ENCODE measurements at places on chromosomes 13 and 19. TPM values are rescaled to one million over a fixed set of nuclear protein-coding genes. Genes with fewer than 3 reads are reported as not detected.
A peak's percentile ranks its signal among the peaks of the same experiment; 100 is the strongest.

DNA sequence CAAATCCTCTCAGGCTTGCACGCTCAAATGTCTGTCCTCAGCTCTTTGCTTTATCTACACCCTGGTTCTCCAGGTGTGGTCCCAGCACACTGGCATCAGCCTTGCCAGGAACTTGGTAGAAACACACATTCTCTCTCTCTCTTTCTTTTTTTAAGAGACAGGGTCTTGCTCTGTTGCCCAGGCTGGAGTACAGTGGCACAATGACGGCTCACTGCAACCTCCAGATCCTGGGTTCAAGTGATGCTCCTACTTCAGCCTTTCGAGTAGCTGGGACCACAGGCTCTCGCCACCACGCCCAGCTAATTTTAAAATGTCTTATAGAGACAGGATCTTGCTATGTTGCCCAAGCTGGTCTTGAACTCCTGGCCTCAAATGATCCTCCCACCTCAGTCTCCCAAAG is 20.8 kb downstream of the ADGRL1 start:
- no peaks in the 10 kb centered on the region for H3K36me3 ChIP-seq
- no peak overlapping the region for H3K4me3 ChIP-seq
- no peak overlapping the region for H3K27ac ChIP-seq
- H3K4me1 ChIP-seq: peaks cover 6% of the 10 kb centered on the region
- DNase-seq: no peak

DNA sequence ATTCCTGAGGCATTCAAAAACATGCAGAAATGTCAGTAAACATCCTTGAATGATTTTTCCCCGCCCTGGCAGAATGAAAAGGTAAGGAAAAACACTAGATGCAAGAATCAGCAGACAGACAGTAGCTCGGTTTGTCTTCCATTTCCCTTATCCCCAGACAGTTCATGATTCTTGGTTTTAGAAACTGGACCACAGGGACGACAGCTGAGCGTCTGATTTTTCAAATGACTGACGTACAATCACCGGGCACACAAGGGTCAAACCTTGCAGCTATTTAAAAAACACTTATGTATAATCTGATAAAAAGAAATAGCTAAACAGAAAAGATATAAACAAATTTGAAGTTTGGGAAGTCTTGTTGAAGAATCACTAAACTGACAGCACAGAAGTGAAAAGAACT is 47.1 kb downstream of the DCLK1 start:
- no peaks in the 10 kb centered on the region for H3K36me3 ChIP-seq
- no peaks in the 10 kb centered on the region for H3K4me1 ChIP-seq
- no peak overlapping the region for H3K27ac ChIP-seq

GRCh38 chr13:46679369-46680120 is 117.4 kb downstream of the ESD start:
- DNase-seq: no peak
- H3K27me3 ChIP-seq: no peaks in the 10 kb centered on the region
- H3K4me3 ChIP-seq: no peak overlapping the region
- H3K36me3 ChIP-seq: peaks cover 3% of the 10 kb centered on the region

GRCh38 chr13:31421756-31422155 is 222.0 kb downstream of the B3GLCT start:
- DNase-seq: no peak
- no peaks in the 10 kb centered on the region for H3K4me1 ChIP-seq
- H3K27ac ChIP-seq: no peak overlapping the region
- no peaks in the 10 kb centered on the region for H3K36me3 ChIP-seq
- H3K4me3 ChIP-seq: no peak overlapping the region

- H3K27ac ChIP-seq: no peak overlapping the region
- H3K4me1 ChIP-seq: no peaks in the 10 kb centered on the region
- H3K27me3 ChIP-seq: peaks cover 2% of the 10 kb centered on the region
- no peak overlapping the region for H3K4me3 ChIP-seq
- no peak for DNase-seq
Measured at GRCh38 chr13:76481738-76482137, 404.5 kb downstream of the KCTD12 start.

DNA sequence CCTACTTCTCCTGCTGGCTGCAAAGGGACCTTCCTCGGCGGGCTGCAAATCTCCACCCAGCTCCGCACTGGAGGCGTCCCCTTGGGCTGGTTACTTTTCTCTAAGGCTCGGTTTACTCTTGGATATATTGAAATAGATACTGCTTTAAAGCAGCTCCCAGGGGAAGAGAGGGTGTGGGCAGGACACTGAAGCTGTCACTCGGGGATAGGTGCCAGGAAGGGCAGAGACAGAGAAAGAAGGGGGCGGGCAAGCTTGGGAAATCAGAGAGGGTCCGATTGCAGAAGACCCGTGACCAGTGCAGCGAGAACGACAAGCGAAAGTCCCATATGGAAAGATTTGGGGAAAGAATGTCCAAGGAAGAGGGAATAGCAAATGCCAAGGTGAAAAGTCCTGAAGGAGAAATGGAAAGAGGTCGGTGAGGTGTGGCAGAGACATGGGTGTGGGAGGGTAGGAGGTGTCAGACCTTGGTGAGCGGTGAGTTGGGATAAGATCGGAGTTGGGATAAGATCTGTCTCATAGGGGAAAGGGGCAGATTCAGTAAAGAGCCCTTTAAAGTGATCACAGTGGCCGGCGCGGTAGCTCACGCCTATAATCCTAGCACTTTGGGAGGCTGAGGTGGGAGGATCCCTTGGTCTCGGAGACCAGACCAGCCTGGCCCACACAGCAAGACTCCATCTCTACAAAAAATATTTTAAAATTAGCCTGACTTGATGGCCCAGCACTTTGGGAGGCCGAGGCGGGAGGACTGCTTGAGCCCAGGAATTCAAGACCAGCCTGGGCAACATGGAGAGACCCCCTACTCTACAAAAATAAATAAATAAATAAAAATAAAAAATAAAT is 618 bp downstream of the THSD8 start:
- no peaks in the 10 kb centered on the region for H3K36me3 ChIP-seq
- no peak overlapping the region for H3K27ac ChIP-seq
- no peaks in the 10 kb centered on the region for H3K27me3 ChIP-seq
- H3K4me3 ChIP-seq: peak overlapping the region; percentile 77
- no peak for DNase-seq

ARMC6 gene
- total RNA-seq: 22.3 TPM

KLK2 gene
- not detected for total RNA-seq

GRCh38 chr13:23822252-23822824 is 66.9 kb downstream of the MIPEP start:
- peaks cover 7% of the 10 kb centered on the region for H3K4me1 ChIP-seq
- no peak for DNase-seq
- no peaks in the 10 kb centered on the region for H3K36me3 ChIP-seq
- H3K4me3 ChIP-seq: no peak overlapping the region
- no peak overlapping the region for H3K27ac ChIP-seq

DNA sequence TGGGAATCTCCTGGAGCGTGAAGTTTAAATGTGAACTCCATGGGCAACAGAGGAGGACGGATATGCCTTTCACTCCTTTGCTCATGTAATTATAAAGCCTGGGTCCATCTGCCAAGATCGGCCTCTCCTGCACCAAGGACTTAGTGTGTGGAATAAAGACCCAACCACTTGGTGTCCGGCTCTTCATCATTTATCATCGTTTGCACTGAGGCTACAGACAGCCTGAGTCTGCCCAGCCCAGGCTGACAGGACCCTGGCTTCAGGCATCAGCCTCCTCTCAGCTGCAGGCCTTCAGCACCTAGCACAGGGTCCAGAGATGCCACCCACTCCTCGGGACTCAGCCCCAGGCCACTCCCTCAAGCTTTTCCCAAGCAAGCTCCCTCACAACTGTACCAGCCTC is 206.8 kb upstream of the IPO5 start:
- no peak for DNase-seq
- H3K36me3 ChIP-seq: no peaks in the 10 kb centered on the region
- no peak overlapping the region for H3K4me3 ChIP-seq
- no peaks in the 10 kb centered on the region for H3K4me1 ChIP-seq
- no peaks in the 10 kb centered on the region for H3K27me3 ChIP-seq

DNA sequence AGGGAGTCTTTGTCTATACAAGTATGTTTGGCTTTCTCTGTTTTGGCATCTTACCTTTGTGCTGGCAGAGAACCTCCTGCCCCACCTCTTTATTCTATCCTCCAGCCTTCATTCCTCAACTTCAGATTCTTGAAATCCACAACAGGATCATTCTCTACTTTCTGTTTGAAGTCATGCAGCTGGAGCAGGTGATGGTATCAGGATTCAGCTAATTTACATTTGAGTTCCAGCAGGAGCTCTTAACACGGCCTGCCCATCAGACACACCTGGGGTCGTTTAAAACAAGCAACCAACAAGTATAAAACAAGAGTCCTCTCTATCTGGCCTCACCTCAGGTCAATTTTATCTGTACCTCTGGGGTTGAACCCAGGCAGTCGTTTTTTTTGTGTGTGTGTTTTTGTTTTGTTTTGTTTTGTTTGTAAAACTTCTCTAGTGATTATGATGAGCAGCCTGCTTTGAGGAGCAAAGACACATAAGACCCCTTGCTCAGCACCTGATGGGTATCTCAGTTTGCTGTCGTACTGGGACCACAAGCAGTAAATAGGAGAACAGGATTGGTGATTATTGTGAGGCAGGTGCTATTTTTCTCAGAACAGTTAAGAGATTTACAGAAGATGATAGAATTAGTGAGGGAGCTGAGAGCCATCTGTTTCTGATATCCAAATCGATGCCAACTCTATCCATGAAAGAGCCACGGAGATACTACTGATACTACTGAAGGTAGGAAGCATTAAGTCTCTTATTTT is 78.4 kb downstream of the GPC6 start:
- no peak overlapping the region for H3K27ac ChIP-seq
- H3K4me3 ChIP-seq: no peak overlapping the region
- no peaks in the 10 kb centered on the region for H3K27me3 ChIP-seq
- no peaks in the 10 kb centered on the region for H3K36me3 ChIP-seq
- DNase-seq: no peak

DNA sequence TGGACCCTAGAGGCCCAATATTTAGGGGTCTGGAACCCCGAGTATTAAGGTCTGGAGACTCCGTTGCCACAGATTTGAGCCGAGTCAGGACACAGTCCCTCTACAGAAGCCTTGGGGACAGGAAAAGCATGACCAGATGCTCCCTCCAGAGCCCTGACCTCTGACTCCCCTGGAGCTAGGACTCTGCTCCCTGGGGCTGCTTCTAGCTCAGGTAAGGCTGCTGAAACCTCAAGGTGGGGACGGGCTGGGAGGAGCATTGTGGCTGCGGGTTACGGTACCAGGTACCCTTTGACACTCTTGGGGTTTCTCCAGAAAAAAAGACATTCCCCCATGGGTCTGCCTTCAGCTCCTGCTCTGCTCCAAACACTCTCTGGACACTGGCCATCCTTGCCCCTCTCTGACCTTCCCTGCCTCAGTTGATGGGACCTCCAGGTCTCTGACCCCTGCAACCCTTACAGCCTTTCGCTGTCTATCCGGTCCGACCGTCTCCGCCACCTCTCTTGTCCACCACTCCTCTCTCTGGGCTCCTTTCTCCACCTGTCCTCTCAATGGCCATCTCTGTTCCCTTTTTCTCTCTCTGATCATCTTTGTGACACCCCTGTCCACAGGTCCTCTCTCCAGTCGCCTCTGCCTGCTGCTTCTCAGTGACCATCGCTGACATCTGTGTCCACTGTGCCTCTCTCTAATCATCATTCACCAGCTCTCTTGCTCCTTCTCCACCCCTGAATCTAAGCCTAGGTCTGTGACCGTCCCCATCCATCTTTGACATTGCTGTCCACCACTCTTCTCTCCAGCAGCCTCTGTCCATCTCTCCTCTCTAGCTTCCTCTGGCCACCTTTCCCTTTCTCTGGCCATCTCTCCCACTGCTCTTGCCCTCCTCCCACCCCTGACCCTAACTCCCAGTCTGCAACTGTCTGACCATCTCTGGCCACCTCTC is 1.4 kb downstream of the LRFN3 start:
- H3K4me3 ChIP-seq: peak overlapping the region; percentile 87
- DNase-seq: no peak
- H3K27ac ChIP-seq: no peak overlapping the region
- no peaks in the 10 kb centered on the region for H3K36me3 ChIP-seq
- peaks cover 6% of the 10 kb centered on the region for H3K27me3 ChIP-seq
- peaks cover 17% of the 10 kb centered on the region for H3K4me1 ChIP-seq

DNA sequence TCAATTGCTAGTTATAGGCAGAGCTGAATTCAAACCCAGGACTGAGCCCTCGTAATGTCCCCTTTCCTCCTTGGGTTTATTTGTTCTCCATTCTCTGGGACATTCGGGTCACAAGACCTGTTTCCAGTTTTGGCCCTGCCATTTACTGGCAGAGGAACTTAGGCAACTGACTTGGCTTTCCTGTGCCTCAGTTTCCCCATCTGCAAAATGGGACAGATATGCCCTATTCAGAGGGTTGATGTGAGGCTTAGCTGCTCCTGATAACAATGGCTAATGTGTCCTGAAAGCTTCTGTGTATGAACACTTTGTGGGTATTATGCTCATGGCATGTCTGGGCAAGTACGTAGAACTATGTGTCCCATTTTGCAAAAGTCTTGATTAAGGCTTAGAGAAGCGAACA is 996 bp downstream of the ZNF524 start:
- H3K27ac ChIP-seq: peak overlapping the region; percentile 82
- peaks cover 39% of the 10 kb centered on the region for H3K4me1 ChIP-seq
- no peaks in the 10 kb centered on the region for H3K27me3 ChIP-seq
- no peak for DNase-seq
- no peaks in the 10 kb centered on the region for H3K36me3 ChIP-seq

- H3K4me3 ChIP-seq: no peak overlapping the region
- no peaks in the 10 kb centered on the region for H3K36me3 ChIP-seq
- DNase-seq: no peak
- H3K27me3 ChIP-seq: peaks cover 64% of the 10 kb centered on the region
Measured at GRCh38 chr13:27835799-27836198, 43.5 kb downstream of the GSX1 start.

LGALS14 gene
- not detected for total RNA-seq

QPCTL gene
- 8.4 TPM for total RNA-seq

DNA sequence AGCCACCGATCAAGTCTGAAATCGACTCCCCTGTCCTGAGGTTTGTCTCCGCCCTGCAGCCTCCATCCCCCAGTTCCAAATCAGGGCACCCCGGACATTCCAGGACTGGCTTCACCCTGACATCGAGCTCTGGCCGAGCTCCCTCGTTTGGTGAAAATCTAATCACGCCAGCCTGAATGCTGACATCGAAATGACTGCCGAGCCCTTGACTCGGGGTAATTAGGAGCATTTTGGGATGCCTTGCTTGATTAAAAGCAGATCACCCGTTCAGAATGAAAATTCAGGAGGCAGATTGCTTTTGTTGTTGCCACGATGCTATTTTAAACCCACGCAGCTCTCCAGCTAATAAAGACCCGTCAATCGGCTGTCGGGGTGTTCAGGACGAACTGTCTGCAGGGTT is 34.3 kb downstream of the ZNRF4 start:
- no peaks in the 10 kb centered on the region for H3K36me3 ChIP-seq
- H3K4me3 ChIP-seq: no peak overlapping the region
- H3K4me1 ChIP-seq: no peaks in the 10 kb centered on the region
- no peak for DNase-seq

OR4F17 gene
- not detected for total RNA-seq

GRCh38 chr13:61275736-61276135 is 139.9 kb downstream of the PCDH20 start:
- no peak overlapping the region for H3K4me3 ChIP-seq
- H3K27me3 ChIP-seq: no peaks in the 10 kb centered on the region

- H3K36me3 ChIP-seq: peaks cover 31% of the 10 kb centered on the region
- no peaks in the 10 kb centered on the region for H3K4me1 ChIP-seq
- no peak for DNase-seq
- H3K27ac ChIP-seq: no peak overlapping the region
Measured at GRCh38 chr19:34881982-34882381, 44.7 kb upstream of the ZNF30 start.

ADGRE3 gene
- total RNA-seq: 0.45 TPM

All from natural killer cell treated with Interleukin-12 subunit alpha and Interleukin-12 subunit beta and Interleukin-15 and Interleukin-18, amount 100 ng/mL, for 72 hours (primary cell).